ENCODE measurements at places on chromosomes 2 and 18.

GRCh38 chr2:9100080-9100876 lies 96.8 kb upstream of the MBOAT2 start:
- no peak for DNase-seq

- no peak for DNase-seq
Measured at GRCh38 chr2:77017355-77017745, 504.8 kb downstream of the LRRTM4 start.

GRCh38 chr2:117523267-117523666 lies 291.2 kb upstream of the DDX18 start:
- DNase-seq, result no peak

- peak; percentile 54 for DNase-seq
Measured at GRCh38 chr2:110205660-110206455, 1.0 kb upstream of the NPHP1 start.

GRCh38 chr2:95388856-95389244 lies 13.7 kb upstream of the FAHD2A start:
- no peak for DNase-seq

- DNase-seq, result no peak
Measured at GRCh38 chr2:68579689-68580088, 63.7 kb upstream of the PROKR1 start.

- DNase-seq, result peak; percentile 77
Measured at GRCh38 chr2:14492920-14493503, 139.5 kb upstream of the LRATD1 start.

- no peak for DNase-seq
Measured at GRCh38 chr2:227657199-227657845, 9.3 kb upstream of the SCYGR5 start.

DNA sequence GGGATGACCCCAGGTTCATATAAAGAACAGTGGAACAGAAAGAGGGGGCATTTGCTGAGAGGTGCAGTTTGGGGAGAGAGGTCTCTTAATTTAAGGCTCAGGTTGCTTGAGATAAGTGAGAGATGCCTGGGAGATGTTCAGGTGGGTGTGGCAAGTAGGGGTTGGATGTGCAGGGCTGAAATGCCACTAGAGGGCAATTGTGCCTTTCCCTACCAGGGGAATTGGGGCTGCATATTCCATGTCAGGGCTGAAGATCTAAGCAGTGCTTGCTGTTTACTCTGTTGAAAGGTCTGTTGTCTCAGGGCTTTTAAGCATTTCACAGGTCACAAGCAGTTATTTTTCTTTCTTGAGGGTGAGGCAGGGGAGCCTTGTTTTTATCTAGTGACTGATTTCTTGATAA lies 7.8 kb downstream of the CCDC85A start:
- DNase-seq, result peak; percentile 42

DNA sequence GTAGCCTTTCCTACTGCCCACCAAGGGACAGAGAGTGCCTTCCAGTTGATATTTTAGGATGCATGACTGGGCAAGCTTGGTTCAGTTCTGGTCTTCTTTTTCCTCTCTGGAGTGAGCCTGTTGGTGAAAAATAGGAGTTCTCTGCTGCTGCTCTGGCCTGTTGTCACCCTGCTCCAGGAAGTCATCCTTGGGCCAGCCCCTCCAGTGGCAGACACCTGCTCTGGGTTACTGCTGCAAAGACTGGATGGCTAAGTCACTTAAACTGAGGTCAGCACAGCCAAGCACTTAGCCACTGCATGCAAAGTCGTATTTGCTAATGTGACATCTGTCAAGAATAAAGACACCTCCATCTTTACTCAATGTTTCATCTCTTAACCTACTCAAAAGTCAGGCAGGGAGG lies 219.6 kb upstream of the ID2 start:
- no peak for DNase-seq

DNA sequence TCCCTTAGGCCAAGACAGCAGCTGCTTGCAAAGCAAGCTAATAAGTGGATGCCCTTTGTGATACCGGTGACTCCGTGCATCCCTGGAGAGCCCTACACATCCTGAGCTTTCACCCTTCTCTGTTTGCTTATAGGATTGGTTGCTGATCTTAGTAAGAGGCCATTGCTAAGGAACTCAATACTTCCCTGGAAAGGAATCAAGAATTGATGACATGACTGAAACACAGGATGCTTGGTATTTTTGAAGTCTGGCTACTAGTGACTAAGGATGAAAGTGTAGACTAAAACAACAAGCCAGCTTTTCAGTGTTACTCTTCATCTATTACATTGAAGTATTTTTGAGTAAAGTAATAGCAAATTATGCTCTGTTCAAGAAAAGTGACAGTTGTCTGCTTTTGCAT lies 123.0 kb upstream of the SERPINE2 start:
- DNase-seq, result no peak

DNA sequence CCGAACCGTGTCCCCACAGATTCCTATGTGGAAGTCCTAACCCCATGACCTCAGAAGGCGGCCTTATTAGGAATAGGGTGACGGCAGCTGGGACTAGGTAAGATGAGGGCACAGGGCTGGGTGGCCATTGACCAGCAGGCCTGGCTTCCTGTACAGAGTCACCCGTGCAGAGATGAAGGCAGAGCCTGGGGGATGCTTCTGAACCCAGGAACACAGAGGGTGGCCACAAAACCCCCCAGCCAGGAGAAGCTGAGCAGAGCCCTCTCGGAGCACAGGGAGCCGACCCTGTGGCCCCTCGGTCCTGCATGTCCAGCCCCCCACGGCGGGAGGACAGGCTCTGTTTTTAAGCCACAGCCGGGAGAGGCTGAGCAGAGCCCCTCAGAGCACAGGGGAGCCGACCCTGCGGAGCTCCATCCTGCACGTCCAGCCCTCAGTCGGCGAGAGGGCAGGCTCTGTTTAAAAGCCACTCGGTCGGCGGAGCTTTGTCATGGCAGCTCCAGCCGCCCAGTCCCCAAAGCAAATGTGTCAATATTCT lies 2.7 kb downstream of the PDCD1 start:
- DNase-seq, result no peak

GRCh38 chr2:19865151-19865550 lies 36.6 kb downstream of the TTC32 start:
- DNase-seq, result no peak

GRCh38 chr18:23950644-23951043 lies 63.9 kb upstream of the TTC39C start:
- no peak for DNase-seq

- no peak for DNase-seq
Measured at GRCh38 chr18:63575681-63576080, 11.5 kb upstream of the SERPINB13 start.

DNA sequence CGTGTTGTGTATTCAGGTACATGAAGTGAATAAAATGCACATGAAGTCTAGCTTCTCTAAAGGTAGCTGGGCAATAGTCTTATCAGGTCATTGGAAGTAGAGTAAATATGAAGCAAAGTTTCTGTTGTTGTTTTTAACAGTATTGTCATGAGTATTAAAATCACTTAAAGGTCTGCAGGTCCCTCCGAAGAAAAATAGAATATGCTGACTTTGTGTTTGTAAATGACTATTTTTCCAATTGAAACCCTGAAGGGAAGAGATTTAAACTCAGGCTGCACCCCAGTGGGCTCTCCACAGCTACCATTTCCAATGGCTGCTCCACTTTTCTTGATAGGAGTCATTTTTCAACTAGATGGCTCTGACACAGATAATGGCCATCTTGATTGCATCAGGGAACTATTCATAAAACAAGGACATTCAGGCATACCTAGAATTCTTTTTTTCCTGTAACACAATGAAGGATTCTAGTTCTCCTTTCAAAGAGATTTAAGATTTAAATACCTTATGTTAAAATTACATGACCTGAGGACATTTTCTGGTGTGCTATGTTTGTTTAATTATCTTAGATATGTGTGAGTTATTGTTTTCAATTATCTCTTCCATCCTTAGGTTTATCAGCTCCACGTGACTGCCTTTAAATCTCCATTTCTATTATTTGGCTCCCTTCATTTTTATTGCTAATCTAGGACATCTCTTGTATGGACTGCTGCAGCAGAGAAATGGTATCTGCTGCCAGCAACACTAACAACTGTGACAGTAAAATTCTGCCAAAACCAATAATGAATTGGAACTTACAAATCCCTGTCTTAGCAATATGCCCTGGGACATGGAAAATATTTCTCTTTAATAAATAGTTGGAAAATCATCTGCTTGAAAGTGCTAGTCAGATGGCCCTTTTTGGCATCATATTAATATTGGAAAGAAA lies 149.2 kb upstream of the NOSTRIN start:
- DNase-seq, result no peak

DNA sequence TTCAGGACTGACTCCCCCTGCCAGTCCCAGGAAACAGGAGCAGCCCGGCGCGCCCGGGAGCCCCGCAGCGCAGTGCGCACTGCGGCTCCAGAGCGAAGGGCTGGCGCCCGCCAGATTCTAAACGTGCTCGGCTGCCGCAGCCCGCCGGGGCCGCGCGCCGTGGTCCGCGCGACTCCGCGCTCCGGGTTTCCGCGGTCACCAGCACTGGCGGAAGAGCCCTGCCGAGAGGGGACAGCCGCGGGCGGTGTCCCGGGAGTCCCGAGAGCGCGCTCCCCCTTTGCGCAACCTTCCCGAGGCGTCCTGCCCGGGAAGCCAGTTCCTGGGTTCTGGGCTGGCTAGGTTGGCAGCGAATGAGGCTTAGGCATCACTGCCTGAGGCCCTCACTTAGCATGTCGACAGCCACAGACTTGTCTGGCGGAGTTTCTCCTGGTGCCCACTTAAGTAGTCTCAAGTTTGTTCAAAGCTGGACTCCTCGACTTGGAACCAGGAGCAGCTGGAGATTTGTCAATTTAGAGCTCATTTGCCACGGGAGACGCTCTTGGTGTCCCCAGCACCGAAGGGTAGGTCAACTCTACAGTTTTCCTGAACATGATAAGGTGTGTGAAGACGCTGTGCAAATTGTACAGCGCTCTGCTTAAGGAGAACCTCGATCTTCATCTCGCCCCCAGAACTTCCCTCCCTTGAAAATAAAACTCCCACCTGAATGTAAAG lies 1.5 kb upstream of the VSNL1 start:
- no peak for DNase-seq
